Esophagus squamous epithelium (tissue), 5 donors: ENCODE measurements at places on chromosomes 13 and 19. TPM values are rescaled to one million over a fixed set of nuclear protein-coding genes. Genes with fewer than 3 reads are reported as not detected.

Gene CGB7
- 1.7 TPM for total RNA-seq

Gene ATP8B3
- total RNA-seq = 0.67 TPM

Gene GPR183
- total RNA-seq = 5.2 TPM

Gene F10
- 6.7 TPM for total RNA-seq

Gene ZSCAN22
- total RNA-seq = 3.2 TPM

GRCh38 chr13:19624265-19624664 is 9.2 kb upstream of the MPHOSPH8 start:
- no peak for DNase-seq

- DNase-seq = no peak
Observed at GRCh38 chr13:32976056-32976805, 40.0 kb upstream of the KL start.

GRCh38 chr13:44368599-44369368 is 4.8 kb upstream of the SERP2 start:
- no peak for DNase-seq

- no peak for DNase-seq
Observed at GRCh38 chr13:112637017-112637801, 49.3 kb upstream of the TUBGCP3 start.

DNA sequence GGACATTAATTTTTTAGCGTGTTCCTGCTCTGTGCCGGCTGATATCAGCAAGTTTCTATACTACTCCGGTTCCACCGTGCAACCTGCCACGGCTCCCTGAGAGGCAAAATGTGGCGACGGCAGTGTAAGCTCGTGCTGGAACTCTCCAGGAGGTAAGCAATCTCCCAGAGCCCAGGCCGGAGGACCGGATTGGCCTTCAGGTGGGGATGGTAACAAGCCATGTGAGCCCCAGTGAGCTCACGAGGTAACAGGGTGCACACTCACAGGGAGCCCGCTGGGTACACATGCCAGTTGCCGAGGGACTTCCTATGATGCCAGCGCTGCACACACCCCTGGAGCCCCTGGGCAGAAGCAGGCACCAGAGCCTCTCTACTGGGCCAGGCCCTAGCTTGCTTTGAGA is 38.5 kb downstream of the NAXD start:
- no peak for DNase-seq

DNA sequence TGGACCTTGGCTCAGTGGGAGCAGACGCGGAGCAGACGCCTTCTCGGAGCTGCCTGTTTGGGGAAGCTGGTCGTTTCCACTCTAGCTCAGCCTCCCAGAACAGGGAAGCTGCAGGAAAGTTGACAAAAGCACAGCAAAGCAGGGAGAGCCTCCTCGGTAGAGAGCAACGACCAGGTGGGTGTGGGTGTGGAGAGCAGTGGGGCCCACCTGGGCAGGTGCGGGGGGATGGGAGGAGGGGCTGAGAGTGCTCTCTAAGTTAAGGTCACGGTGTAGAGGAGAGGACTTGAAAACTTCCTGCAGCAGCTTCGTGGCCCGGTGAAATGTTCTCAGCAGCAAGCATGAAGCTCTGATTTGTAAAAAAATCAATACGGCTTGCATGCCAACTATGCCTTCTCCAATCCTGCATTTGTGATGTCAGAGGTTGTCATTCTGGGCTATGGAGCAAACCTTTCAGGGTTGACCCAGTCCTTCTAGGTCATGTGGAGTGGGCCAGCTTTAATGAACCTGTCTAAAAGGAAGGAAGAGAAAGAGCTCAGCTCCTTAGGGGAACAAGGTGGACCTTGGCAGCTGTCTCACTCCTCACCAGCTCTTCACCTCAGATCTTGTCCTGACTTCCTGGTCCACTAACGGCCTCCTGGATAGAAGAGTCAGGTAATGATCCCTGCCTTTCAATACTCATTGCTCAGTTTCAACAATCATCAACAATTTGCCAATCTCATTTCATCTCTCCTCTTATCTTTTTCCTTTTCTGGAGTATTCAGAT is 85.8 kb upstream of the UBL3 start:
- DNase-seq = no peak

DNA sequence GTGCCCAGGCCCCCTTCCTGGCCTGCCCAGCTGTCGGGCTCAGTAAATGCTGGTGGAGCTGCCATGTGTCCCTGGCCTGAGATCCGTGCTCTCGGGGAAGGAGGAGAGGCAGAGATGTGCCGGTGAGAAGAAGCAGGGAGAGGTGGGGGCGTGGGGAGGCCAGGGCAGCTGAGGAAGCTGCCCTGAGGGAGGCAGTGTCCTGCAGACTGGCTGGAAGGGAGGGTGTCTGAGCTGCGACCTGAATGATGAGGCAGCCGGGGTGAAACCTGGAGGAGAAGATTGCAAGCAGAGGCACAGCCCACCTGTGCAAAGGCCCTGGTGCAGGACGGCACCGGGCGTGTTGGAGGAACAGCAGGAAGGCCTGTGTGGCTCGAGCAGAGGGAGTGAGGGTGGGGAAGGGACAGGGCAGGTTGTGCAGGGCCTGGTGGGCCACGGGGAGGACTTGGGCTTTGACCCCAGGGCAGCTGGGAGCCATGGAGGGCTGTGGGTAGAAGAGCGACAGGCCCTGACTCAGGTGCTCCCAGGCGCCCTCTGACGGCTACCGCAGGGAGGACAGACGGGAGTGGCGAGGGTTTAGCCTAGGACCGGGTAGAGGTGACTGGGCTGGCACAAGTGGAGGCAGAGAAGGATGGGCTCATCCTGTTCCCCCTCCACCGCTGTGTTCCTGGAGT is 14.0 kb upstream of the CELF5 start:
- DNase-seq = no peak

GRCh38 chr13:80591976-80592740 is 251.2 kb upstream of the SPRY2 start:
- DNase-seq = no peak

- no peak for DNase-seq
Observed at GRCh38 chr19:53555352-53555751, 17.4 kb downstream of the ZNF331 start.

DNA sequence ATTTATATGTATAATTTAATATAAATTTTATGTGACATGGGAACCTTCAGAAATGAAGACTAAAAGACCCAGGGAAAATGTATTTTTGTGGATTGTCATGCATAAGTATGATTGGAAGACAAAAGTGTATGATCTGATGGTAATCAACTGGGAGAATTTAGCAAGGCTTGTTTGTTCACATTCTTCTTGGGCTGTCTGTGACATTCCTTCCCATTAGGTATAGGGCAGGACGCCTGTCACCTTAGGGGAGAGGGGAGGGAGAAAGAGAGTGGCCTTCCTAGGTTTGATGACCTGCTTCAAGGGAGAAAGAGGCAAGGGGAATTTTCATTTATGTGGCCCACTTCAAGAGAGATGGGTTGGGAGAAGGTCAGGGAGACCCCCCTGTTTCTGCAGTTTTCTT is 22.4 kb downstream of the PIBF1 start:
- no peak for DNase-seq

GRCh38 chr19:49916839-49917733 is 11.9 kb upstream of the ATF5 start:
- DNase-seq = no peak

- no peak for DNase-seq
Observed at GRCh38 chr19:1871630-1872029, 8.3 kb upstream of the KLF16 start.

GRCh38 chr13:32902874-32903273 is 113.3 kb upstream of the KL start:
- DNase-seq = no peak
